Coronary artery (tissue), 2 donors: ENCODE measurements at places on chromosomes 2 and 18.

DNA sequence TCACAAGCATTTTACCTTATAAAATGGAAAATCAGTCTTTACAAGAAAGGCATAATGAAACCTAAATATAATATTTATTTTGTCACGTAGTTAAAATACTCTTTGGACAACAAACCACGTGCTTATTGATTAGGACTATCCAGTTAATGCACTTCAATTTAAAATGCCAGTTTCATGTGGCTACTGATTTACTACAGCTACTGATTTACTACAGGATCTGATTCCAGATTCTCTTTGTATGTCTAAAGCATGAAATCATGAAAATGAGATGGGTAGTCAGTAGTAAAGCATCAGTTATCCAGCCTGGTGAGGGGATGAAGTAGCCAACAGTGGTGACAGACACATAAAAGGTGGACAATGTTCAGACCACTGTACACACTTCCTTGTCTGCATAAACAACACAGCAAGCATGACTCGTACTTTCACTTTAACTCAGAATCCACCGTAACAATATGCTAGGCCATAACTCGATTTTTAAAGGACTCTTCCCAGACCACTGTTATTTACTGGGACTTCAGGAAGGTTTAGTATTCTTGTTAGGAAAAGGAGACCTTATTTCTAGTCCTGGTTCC, 24.9 kb downstream of the ACAA2 start:
- no peak for DNase-seq

DNA sequence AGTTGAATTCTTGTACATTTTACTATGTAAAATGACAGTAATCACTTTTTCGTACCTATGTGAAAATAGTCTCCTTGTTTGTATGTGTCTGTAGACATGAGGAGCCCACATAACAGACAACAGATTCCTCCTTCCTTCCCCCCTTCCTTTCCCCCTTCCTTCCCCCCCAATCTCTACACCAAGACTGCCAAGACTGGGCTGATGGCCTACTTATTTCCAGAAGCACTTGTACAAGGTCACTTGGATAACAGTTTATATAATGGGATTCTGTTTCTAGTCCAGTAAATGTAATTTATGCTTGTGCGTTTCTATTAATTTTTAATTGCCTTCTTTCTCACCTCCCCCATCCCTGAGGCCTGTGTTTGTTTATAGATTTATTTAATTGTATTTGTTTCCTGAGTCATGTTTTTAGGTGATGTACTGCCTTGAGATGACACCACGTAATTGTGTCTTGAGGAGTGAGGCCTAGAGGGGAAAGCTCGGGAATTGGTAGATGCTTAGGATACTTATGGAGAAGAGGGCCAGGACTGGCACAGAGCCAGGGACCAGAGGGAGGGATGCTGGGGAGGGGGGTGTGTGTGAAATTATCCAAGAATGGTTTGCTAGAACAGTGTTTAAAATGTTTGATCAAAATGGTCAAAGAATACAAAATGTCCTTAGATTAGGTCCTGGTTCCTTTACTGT, 12.3 kb downstream of the B3GNT2 start:
- no peak for DNase-seq

- no peak for DNase-seq
These were observed 44.4 kb downstream of the CRACDL start for GRCh38 chr2:98891591-98891990.

- DNase-seq = no peak
These were observed 115.0 kb upstream of the EPB41L5 start for GRCh38 chr2:119897736-119898395.

GRCh38 chr2:44925561-44926136, 15.9 kb upstream of the SIX3 start:
- no peak for DNase-seq

- DNase-seq = no peak
These were observed 178.0 kb downstream of the PDE11A start for GRCh38 chr2:177894546-177894945.

DNA sequence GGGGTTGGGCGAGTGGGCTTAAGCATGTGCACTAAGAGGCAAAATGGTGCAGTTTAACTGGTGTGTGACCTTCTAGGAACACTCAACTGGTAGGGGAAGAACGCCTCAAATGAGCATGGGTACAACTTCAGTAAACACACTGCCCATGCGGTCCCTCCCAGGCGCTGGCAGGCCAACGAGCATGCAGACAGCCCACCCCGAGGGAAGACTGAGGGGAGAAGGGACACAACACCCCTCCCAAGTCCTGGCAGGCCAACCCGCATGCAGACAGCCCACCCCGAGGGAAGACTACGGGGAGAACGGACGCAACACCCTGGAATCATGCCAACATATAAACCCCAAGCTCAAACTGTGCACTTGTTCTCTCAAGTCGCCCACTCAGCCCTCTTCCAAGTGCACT, 456.0 kb downstream of the FBXO15 start:
- DNase-seq = no peak

- peak; percentile 76 for DNase-seq
These were observed 5.3 kb upstream of the NEU4 start for GRCh38 chr2:241803387-241804325.

DNA sequence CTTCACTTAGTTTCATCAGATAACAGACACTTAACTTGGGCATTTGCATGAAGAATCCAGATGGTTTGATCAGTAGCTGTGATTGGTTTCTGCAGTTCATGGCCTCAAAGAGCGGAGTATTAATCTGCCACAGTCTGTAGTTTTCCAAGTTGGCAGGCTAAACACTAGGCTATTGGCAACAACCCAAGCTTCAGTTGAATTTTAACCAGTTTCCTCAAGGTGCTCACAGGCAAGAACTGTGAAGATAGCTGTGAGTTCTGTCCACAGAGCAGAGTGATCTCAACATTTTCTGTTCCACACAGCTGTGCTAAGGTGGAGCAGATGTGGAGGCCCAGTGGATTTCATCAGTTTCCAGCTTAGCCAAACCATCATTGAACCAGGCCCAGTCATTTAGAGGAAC, 469.5 kb upstream of the LINC00305 start:
- no peak for DNase-seq

- DNase-seq = no peak
These were observed 616 bp downstream of the RNPEPL1 start for GRCh38 chr2:240568678-240569522.

DNA sequence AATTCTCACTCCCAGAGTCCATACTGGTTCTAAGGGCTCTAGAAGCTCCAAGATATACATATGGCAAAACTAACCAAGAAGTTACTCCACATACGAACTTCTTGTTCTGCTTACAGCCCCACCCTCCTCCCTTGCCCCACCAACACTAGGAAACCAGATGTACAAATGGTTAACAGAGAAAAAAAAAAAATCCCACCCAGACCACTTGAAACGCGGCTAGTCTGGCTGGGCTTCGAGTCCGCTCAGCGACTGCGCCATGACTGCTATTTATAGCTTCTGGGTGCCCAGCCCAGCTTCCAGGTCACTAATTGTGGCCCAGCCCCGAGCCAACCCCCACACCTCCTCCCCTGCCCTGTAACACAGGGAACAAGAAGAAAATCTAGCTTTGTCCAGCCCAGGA, 47.0 kb upstream of the IHH start:
- DNase-seq = no peak

- no peak for DNase-seq
These were observed 17.3 kb downstream of the ESPNL start for GRCh38 chr2:238117199-238118154.

GRCh38 chr2:85516653-85517389, 22.1 kb upstream of the MAT2A start:
- DNase-seq = no peak

DNA sequence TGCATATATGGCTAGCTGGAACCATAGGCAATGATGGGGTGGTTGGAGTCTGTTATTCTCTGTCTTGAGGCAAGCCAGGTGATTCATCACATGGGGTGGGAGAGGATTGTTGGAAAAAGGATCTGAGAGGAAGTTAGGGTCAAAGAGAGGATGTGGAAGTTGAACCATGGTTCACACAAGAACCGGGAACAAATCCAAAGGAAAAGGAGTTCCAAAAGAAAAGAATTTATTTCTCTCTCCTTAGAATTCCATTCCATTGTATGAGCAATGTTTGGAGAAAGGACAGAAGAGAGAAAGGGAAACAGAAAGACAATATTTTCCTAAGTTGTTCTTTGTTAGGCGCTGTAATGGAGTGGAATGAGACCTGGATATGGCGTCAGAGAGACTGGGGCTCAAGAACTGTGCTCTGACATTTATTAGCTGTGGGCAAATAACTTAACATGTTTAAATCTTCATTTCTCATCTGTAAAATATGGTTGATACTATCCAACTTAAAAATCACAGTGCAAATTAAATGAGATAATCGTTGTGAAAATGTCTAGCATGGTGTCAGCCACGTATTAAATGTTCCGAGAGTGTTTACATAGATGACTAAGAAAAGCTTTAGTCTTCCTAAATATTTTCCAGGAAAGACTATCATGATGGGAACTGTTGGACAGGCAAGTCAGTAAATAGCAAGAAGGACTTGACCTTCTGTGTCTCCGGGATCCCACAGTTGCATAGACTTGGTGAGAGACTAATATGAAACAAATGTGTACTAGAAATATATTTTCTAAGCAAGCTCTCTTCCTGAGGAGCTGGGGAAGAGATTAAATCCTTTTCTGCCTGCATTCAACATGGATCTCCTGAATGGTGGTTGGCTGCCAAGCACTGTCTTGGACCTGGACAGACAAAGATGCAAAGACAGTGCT, 71.4 kb downstream of the TRIB2 start:
- DNase-seq = no peak

DNA sequence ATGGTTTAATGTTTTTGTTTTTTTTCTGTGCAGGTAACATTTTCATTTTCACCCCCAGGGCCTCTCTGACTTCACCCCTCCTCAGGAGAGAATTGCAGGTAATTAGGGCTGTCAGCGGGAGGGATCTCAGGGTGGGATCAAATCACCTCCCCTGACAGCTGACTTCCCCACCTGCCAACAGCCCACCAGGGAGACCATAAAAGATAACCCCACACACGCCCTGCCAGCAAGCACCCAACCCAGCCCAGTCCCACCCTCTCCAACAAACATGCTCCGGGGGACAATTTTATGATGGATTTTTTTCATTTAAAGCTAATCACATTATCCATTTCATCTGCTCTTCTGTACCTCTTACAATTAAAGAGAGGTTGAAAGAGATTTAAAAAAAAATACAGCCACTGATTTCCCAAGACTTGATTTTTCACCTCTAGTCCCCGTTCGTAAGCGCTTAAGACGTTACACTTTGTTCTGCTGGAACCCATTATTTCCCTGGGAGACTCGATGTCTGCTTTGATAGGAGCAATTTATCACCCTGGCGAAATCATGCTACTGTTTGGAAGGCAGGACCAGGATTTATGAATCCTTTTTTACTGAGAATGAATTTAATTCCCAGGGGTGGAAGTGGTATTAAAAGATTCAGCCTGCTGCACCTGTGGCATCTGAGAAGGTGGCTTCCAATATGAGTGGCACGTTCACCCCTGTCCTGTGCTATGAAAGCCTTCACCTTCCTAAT, 232.9 kb upstream of the ID2 start:
- peak; percentile 28 for DNase-seq

DNA sequence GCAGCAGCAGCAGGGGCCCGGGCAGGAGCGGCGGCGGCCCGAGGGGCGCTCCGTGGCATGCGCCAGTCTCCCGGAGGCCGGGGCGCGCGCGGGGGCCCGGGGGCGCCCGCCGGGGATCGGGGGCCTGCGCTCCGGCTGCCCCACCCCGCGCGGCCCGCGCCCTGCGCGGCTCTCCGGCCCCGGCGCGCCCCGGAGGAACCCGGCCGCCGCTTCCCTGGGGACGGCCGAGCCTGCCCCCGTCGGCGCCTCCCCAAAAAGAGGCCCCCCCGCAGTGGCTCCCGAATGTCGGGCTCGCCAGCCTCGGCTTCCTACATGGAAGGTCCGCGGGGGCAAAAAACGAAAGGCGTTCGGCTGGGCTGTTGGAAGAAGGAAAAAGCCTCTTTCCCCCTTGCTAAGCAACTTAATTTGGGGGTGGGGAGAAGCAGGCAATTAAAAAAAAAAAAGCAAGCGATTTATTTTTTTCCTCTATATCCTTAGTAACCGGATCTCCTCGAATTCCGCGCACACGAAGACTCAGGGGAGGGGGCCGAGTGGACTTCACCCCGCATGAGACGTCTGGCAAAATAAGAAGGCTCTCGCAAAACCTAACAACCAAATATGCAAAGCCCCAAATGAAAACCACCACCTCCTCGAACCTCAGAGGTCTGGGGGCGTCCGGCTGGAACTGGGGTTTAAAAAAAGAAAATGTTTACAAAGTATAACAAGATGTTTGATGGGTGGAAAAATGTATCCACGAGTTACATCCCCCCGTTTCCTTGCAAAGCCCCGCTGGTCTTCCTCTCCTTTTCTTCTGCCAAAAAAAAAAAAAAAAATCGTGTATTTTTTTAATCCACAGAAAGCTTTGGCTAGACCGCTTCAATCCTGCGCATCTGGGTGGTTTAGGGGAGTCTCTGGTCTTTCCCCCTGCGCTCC, at the start of gene SMAD7:
SMAD7 (minus strand) TSS at position 430 of the 912 bp plus-strand sequence. CDS start 541 bp downstream, outside the sequence.
- DNase-seq = peak; percentile 73

DNA sequence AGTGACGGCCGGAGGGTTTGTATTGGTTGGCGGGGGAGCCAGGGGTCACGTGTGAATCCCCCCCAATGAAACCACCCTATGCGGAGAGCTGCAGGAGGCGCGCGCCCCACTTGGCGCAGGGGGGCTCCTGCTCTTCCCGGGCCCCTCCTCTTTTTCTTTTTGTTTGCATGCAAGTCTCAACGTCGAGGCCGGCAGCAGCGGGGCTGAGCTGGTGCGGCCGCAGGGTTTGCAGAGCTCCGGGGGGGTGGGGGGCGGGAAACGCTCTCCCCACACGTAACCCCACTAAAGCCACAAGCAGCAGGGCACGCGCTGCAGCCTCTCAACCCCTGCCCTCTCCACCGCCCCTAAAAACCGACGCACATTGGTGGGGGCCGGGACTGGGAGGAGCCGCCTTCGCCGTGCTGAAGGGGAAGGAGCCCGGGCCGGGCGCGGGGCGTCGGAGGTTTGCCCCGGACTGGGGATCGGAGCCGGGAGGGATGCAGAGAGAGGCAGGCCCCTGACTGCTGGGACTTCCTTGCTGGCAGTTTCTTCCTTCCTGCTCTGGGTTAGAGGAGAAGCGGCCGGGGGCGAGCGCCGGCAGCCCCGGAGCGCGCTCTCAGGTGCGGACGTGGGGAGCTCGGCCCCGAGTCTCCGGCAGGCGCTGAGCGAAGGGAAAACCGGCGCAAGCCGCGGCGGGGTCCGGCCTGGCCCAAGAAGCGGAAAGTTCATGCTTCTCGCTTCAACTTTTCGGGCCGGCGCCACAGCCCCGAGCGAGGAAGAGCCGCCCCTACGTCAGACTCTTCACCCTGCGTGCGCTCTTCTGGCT, 864 bp downstream of the LBH start:
- DNase-seq = peak; percentile 83

DNA sequence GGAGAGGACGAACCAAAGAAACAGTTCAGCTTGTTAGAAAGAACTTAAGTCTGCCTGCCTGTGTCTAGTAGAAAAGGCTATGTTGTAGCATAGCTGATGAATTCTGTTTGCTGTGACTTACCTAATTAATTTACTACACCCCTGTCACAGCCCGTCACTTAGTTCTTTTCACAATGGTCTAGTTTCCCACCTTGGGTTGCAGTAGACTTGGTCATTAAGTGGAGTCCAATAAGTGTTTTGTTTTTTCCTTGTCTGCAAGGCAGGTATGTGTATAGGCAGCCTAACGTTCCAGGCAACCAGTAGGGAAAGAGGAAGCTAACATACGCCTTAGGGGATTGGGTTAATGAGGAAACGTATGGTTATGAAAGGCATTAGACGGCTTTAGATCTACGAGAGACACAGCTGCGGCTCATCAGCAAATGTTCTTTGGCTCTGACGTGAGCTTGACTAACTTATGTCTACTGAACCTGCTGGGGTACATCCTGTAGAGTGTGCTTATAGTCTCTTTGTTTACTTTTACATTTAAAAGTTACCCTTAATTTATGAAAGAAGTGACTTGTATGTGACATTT, 180.1 kb downstream of the PRPF40A start:
- DNase-seq = no peak

- no peak for DNase-seq
These were observed 281.1 kb upstream of the POU3F3 start for GRCh38 chr2:104572834-104573233.
